Dorsolateral prefrontal cortex (tissue), 122 donors: ENCODE measurements at places on chromosomes 16 and 17.

DNA sequence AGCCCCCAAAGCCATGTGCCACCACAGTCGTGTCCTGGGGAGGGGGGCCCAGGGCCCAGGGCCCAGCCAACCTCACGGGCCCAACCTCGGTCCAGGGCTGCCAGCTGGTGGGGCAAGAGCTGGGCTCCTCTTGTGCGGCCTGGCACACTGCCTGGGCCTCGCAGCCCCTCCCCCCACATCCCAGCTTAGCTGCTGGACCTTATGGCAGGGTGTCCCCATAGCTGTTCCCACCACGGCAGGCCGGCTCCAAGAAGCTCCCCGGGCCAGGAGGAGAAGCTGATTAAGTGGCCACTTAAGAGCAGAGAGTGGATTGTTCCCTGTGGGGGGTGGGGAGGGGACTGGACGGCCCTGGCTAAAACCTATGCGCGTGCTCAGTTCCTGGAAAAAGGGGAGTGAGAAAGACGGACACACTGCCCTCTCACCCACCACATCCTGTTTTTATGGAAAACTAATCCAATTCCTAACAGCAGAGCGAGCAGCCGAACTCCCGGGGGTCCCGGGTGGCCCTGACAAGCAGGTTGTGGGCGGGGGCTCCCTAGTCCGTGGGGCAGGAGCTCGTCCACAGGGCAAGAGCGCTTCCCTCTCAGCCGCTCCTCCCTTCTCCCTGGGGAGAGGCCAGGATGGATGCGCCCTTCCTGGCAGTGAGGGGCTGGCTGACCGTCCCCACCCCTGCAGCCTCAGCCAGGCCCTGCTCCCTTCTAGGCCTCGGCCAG lies 16.8 kb downstream of the PIEZO1 start:
- DNase-seq, result no peak

DNA sequence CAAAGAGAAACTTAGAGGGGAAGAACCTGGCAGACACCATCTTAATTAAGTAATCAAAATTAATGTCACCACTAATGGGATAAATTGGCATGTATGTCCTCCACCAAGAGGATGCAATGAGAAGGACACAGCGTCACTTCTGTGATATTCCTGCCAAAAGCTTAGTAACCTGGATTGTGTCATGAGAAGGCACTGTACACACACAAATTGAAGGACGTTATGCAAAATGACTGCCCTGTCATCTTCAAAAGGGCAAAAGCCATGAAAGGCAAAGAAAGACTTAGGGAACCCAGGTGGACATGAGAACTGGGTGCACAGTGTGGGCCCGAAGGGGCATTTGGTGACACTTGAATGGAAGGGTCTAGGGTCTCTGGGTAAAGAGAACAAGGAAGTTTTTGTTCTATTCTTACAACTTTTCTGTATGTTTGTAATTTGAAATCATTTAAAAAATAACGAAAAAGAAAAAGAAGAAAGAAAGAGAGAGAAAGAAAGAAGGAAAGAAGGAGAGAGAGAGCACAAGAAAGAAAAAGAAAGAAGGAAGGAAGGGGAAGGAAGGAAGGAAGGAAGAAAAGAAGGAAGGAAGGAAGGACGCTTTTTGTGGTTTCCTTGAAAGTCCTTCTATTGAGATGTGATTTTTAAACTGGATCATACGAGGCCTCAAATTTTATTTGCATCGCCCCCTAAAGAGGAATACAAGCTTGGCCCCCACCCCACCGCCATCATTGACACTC lies 4.0 kb upstream of the APOH start:
- DNase-seq, result no peak

DNA sequence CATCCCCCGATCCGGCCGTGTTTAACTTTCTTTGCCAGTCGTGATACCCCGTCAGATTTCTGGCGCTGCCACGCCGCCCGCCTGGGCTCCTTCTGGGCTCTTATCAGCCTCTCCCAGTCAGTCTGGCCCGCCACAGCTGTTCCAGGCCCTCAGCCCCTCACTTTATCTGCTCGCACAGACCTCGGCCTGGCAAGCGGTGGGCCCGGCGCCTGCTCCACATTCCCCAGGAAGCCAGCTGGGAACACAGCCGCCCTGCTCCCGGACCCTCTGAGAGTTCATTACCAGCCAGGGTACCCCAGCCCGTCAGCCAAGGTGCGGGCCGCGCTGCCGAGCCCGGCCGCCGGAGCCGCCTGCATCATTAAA lies 157.5 kb downstream of the ZNF423 start:
- DNase-seq, result no peak

DNA sequence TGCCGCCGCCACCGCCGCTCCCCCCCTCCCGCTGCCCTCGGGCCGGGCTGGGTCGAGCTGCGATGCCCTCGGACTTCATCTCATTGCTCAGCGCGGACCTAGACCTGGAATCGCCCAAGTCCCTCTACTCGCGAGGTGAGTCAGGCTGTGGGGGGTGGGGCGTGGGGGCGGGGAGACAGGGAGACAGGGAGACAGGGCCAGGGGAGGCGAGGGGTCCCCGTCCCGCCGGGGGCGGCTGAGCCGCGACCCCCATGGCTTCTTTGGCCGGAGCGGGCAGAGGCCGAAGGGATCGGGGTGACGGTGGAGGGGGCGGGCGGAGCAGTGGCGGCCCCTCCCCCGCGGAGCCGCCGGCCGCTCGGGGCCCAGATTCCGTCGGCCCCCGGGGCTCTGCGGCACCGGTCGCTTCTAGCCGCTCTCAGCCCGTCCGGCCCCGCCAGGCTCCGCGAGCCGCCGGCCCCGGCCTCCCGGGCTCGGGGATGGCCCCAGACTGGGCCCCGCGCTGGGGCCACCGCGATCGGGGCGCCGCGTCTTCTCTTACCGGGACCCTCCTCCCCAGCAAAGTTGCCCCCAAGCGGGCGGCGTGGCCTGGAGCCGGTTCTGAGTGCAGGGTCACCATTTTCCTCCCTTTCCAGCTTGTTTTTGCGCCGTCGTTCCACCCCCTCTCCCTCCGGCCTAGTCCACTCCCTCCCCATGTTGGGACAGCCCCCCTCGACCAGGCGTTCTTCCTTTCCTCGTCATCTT lies 644 bp downstream of the NFAT5 start:
- peak; percentile 58 for DNase-seq

- no peak for DNase-seq
These were observed 112.6 kb downstream of the IRF8 start for GRCh38 chr16:86011532-86011931.

GRCh38 chr16:11049396-11050059 lies 105.2 kb downstream of the CLEC16A start:
- no peak for DNase-seq

- no peak for DNase-seq
These were observed 15.0 kb downstream of the HNF1B start for GRCh38 chr17:37729905-37730304.

GRCh38 chr17:28737770-28738679 lies 5.8 kb upstream of the TRAF4 start:
- DNase-seq, result no peak

DNA sequence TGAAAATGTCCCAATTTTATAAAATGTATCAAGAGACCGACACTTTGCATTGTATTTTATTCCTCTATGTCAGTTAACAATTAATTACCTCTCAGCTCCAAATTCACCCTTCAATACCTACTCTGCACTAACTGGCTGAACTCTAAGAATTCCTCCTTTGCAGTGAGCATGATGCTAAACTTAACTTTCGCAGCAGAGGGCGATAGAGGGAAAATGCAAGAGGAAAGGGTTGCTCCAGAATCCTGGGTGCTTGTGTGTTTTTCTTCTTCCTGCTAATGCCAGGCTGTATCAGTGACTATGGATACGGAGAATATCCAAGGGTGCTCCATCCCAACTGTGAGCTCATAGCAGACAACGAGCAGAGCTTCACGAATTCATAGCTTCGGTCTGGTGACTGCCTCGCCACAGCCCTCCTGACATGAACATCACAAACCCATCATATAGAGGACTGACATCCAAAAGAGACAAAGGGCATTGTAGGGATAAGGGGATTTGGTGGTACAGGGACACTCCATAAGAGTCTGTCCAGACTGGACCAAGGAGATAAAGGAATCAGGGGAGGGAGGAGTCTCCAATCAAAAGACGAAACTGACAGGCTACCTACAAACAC lies 172.9 kb downstream of the STX8 start:
- DNase-seq, result no peak

DNA sequence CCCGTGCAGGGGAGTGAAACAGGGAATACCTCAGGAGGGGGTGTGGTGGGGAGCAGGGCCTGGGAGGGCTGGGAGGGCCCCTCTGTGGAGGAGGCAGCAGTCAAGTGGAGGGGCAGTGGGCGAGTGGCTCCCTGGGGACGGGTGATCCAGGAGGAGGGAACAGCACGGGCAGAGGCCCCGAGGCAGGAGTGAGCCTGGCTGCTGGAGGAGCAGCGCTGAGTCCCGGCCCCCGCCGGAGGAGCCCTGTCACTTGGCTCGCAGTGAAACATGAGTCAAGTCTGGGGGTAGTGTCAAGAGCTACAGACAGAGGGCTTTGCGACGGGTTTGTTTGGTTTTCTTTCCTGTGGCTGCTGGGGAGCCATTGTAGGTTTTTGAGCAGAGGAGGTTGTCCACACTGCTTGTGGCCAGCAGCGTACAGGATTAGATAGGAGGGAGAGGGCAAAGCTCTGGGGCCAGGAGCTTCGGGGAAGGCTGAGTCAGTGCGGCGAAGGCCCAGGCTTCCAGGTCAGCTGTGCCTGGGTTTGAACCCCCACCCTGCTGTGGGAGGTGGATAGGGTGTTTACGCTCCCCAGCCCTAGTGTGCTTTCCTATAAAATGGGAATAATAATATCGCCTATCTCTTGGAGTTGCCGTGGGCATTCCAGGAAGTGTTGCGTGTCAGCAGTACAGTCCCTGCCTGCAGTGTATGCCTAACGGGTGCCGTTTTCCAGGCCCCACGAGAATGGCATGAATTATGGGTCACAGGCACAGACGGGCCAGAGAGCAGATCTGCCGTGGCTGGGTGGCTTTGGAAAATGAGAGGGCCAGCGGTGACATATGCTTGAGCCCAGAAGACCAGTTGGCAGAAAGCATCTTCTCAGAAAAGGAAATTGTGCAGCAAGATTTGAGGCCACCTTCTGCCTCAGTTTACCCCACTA lies 115.9 kb upstream of the CIBAR2 start:
- DNase-seq, result no peak

DNA sequence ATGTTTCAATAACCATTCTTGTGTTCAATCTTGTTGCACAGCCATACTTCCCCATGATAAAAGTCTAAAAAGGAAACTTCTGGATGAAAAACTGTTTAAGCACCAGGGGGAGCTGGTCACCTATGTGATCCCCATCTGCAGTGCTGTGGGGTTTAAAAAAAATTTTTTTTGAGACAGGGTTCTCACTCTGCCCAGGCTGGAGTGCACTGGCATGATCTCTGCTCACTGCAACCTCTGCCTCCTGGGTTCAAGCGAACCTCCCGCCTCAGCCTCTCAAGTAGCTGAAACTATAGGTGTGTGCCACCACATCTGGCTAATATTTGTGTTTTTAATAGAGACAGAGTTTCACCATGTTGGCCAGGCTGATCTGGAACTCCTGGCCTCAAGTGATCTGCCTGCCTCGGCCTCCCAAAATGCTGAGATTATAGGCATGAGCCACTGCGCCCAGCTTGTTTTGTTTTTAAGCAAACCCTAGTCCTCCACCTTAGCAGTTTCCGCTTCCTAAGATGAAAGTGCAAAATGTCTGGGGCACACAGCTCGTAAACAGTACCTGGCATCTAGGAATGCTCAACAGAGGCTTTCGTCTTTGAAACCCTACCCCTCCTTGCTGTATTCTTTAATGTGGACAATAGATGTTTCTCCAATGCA lies 25.4 kb downstream of the DNAJA2 start:
- no peak for DNase-seq

DNA sequence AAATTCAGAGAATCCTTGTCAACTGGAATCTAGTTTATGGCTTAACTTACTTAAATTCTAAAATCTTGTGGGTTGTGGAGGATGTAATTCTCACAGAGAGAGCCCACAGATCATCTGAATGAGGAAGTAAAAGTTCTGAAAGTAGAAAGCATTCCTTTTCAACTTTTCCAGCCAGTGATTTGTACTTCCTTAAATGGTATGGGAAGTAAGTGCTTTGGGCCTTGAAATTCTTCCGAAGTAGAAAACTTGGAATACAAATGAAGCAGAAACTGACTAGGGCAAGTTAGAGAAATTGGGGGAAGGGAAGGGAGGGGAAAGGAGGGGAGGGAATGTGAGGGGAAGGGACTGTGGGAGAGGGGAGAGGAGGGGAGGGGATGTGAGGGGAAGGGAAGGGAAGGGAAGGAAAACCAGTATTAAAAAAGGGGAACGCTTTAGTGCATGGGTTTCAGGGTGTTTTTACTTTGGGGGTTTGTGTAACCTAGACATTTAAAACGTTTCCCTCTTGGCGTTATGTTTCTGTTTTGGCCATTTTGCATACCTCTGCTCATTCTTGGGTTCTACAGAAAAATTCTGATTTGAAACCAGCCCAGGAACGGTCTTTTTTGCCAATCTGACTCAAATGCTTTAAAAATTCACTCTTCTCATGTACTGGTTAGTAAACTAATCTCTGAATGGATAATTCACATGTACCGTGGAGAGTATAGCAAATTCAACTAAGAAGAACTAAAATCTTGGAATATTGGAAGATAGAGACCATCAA lies 15.5 kb upstream of the SNTB2 start:
- DNase-seq, result no peak

DNA sequence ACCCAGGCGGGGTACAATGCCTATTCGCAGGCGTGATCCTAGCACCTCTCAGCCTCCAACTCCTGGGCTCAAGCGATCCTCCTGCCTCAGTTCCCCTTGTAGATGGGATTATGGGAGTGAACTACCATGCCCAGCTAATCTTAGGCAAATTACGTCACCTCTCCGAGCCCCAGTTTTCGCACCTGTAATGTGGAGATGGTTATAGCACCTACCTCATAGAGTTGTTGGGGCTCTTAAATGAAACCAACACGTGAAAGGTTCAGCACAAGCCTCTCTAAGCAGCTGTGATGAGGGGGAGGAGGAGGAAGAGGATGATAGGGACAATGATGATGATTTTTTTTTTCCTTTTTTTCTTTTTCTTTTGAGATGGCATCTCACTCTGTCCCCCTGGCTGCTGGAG lies 59.9 kb downstream of the ABR start:
- DNase-seq, result no peak

- no peak for DNase-seq
These were observed 17.2 kb upstream of the N4BP1 start for GRCh38 chr16:48627148-48627547.

GRCh38 chr16:86827521-86827920 lies 249.2 kb downstream of the FOXL1 start:
- DNase-seq, result no peak

GRCh38 chr16:54722210-54722676 lies 208.4 kb upstream of the IRX5 start:
- DNase-seq, result no peak

DNA sequence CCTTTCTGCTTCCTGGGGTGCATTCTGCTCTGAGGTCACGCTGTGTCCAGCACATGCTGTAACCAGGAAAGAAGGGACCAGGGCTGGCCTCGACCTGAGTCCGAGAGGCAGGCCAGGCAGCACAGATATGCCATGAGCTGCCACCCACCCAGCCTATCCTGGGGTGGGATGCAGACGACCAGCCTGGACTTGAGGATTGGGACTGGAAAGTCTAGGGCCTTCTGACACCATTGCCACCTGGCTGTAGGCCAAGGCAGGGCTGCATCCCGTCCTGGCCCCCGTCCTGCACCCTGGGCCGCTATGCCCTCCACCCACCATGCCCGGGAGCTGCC lies 14.3 kb downstream of the ENGASE start:
- DNase-seq, result no peak
